Activated CD4-positive, alpha-beta T cell treated with anti-CD3 and anti-CD28 coated beads for 48 hours (primary cell): ENCODE measurements at places on chromosomes 13 and 19.

GRCh38 chr13:80259159-80259558 is 81.8 kb downstream of the SPRY2 start:
- no peak for DNase-seq

DNA sequence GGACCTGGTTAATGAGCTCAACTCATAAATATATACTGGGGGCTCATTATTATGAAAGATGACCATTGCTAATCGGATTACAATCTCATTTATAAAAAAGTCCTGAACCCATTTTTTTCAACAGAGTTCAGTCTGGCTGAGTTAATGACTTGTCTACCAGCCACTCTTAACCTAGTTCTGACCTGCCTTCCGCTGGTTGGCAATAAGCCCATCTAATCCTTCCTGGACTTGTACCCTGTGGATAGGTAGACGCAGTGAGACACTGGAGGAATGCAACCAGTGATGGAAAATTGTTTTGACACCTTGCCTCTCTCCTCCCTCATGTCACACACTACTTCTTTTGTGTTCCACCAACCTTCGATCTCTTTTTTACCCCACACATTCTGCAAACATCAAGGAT is 279.9 kb downstream of the FOXO1 start:
- DNase-seq = no peak

- no peak for DNase-seq
Observed at GRCh38 chr19:13417054-13417453, 89.2 kb downstream of the CACNA1A start.

DNA sequence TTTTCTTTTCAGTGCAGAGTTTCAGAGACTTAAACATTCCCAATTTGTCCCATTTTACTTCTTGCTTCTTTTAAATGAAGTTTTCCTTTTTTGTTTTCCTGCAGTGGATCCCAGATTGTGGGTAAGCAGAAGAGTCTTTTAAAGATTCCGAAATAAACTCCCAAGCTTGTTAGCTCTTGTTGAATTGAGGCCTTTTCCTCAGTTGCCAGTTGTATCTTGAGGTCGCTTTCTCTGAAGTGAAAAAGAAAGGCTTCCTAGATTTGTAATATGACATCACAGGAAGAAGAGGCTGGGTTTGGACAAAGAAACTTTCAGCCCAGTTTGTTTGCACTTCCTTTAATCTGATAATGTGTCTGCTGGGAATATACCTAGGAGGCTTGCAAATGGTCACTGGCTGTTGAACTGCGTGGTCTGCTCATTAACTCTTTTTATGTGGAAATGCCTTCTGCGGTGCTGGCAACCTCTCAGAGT is at the start of gene LPAR6:
LPAR6 (minus strand) TSS at position 233 of the 471 bp plus-strand sequence. CDS start 690 bp downstream, outside the sequence.
- DNase-seq = no peak

- DNase-seq = no peak
Observed at GRCh38 chr19:16435999-16436650, 35.6 kb downstream of the EPS15L1 start.

DNA sequence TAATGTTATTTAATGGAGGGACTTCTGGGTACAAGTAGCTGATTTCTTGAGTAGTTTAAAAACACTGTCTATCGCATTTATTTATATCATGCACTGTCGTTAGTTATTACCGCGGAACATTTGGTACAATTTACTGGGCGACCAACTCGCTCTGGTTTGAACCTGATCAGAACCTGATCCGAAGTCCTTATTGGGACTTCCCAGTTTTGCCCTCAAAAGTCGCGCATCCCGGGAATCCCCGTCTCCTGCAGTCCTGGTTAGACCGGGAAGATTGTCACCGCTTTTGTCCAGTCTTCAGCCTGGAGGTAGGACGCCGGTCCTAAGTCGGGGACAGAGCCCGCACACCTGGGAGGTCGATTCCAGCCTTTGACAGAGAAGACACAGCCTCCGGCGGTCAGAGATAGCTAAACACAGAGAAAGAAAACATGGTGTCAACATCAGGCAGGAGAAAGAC is 694 bp downstream of the CLN5 start:
- peak; percentile 21 for DNase-seq

GRCh38 chr13:60032851-60033250 is 130.9 kb downstream of the DIAPH3 start:
- DNase-seq = no peak

GRCh38 chr13:111629926-111630325 is 309.5 kb downstream of the TEX29 start:
- no peak for DNase-seq

GRCh38 chr19:33437393-33437820 is 63.9 kb downstream of the CEBPG start:
- no peak for DNase-seq

DNA sequence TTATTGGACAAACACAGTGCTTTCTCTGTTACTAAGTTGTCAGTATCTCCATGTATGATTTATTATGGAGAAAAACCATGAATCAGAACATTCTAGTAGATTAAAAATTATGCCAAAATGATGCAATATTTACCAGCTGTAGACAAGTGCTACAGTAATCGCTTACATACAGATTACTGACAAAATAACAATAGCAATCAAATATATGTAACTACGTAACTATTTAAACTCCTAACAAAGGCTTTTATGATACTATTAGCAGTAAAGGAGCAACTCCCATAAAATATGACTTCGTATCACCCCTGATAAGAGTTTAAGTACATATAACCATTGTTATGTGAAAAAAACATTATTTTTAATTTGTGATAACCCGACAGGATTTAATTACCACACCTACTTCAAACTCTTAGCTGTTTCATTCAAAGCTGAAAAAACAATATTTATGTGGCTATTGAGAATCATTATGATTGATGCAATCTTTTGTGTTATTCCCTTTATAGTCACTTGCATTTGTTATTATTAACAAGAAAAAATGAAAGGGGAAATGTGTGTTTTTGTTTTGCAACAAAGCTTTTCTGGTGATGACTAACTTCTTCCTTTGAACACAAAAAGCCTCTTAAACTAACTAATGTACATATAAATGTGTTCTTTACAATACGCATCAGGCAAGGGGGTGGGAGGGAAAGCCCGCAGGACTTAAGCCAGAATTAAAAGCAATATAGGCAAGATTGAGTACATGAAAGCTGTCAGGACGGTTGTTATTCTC is 147.4 kb downstream of the ABCC4 start:
- no peak for DNase-seq

DNA sequence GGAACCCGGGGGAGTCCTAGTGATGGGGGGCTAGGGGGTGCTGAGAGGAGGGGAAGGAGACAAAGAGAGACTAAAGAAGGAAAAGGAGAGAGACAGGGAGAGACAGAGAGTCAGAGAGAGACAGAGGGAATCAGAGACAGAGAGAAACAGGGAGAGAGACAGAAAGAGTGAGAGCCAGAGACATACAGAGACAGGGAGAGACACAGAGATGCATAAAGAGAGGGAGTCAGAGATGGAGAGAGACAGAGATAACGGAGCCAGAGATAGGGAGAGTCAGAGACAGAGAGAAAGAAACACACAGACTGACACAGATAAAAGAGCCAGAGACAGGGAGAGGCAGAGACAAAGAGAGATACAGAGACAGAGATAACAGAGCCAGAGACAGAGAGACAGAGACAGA is 1.5 kb upstream of the TNFSF9 start:
- DNase-seq = no peak

DNA sequence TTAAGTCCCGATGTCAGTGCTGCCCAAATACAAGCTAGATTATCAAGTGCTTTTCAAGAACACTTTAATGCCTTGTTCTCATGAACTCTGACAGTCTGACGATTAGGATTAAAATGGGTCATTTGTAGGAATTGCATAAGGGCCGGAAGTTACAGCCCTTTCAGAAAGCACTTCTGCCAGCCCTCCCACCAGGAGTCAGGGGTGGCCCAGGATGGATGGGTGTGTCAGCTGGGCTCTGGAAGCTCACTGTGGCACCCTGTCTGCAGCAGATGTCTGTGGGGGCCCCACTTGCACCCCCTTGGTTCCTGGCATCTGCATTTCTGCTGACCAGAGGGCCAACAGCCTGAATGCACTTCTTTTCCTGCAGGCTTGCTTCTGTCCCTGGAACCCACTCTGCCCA is 712.7 kb downstream of the UQCRFS1 start:
- DNase-seq = no peak

GRCh38 chr19:31555634-31556215 is 206.5 kb upstream of the TSHZ3 start:
- DNase-seq = no peak

GRCh38 chr19:49923055-49924003 is 5.7 kb upstream of the ATF5 start:
- no peak for DNase-seq

DNA sequence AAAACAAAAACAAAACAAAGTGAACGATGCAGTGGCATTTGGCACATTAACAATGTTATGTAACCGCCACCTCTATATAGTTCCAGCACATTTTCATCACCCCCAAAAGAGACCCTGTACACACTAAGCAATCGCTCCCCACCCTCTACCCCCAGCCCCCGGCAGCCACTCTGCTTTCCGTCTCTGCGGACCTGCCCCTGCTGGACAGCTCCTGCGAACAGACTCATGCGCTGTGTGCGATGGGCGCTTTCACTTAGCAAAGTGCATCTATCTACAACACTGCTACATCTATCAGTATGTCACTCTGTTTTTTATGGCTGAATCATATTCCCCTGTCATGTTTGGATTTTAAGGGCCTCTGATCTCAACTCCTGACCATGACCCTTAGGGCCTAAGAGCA is 25.1 kb upstream of the TMEM160 start:
- no peak for DNase-seq

DNA sequence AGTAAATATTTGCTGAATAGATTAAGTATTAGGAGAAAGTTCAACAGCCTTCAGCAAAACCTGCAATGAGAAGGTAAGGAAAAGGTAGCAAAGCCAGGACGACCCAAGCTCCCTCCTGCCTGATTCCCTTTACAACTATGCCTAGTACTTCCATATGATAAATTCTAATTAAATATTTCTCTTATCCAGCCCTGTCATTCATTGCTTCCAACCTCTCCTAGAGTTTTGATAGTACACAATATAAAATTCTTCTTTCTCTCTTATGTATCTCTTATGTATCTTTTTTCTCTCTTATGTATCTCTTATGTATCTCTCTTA is 187.2 kb downstream of the DCT start:
- DNase-seq = no peak

GRCh38 chr13:98171900-98172589 is 5.0 kb downstream of the RNF113B start:
- DNase-seq = no peak

DNA sequence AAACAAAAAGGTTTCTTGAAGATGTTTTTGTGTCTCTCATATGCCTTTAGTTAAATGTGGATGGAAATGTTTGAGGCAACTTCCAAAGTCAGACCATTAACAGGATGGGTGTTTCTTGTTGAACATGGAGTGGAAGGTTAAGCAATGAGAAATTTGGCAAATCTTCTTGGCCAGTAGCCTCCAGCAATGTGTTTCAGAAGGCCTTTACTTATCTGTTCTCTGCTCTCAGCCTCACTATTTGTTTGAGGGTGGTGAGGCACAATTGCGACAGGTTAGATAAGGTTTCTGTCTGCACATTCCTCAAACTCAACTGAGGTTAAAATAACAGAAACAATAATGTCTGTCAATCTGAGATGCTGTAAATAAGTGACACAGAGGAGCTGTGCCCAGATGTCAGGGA is 1019.0 kb downstream of the DIAPH3 start:
- no peak for DNase-seq

GRCh38 chr13:110018009-110018408 is 231.6 kb upstream of the IRS2 start:
- no peak for DNase-seq

DNA sequence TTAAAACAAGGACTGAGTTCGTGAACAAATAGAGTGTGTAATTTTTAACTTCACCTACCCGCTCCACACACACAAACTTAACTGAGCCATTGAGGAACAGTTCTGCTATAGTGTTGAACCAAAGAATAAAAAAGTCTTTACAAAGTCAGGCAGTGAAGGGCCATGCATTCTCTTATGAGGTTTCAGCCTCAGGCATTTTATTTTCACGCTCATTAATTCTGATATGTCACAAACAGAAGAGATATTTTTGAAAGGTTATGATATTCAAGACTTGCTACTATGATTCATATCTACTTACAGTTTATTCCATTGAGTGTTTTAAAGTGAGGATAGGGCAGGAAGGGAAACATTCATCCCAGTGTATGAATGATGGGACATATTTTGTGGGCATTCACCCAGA is 282.2 kb downstream of the SLITRK5 start:
- DNase-seq = no peak

GRCh38 chr13:41756198-41756880 is 204.6 kb downstream of the VWA8 start:
- DNase-seq = no peak

DNA sequence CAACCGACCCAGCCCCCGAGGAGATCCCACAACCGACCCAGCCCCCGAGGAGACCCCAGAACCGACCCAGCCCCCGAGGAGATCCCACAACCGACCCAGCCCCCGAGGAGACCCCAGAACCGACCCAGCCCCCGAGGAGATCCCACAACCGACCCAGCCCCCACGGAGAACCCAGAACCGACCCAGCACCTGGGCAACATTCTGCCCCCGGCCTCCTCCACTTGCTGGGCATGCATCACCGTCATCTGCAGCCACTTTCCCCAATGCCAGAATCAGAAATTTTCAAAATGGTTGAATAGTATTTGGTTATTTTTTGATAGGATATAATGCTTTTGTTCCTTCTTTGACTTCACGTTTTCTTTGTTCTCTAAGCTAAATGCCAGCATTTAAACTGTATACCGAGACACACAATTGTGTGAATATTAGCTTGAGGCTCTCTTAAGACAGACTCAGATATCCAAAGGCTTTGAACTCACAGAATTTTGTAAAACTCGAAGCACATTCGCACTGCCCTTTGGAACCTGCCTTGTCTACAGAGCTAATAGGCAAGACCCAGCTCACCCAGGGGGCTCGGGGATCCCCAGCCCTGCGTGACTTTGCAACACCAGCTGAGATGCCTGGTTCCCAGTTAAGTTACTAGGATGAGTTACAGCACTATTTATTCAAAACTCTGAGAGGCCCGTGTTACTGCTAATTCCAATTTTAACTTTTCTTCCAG is 15.5 kb upstream of the RASA3 start:
- DNase-seq = no peak

- DNase-seq = no peak
Observed at GRCh38 chr19:3225677-3226093, 1.2 kb downstream of the CELF5 start.

DNA sequence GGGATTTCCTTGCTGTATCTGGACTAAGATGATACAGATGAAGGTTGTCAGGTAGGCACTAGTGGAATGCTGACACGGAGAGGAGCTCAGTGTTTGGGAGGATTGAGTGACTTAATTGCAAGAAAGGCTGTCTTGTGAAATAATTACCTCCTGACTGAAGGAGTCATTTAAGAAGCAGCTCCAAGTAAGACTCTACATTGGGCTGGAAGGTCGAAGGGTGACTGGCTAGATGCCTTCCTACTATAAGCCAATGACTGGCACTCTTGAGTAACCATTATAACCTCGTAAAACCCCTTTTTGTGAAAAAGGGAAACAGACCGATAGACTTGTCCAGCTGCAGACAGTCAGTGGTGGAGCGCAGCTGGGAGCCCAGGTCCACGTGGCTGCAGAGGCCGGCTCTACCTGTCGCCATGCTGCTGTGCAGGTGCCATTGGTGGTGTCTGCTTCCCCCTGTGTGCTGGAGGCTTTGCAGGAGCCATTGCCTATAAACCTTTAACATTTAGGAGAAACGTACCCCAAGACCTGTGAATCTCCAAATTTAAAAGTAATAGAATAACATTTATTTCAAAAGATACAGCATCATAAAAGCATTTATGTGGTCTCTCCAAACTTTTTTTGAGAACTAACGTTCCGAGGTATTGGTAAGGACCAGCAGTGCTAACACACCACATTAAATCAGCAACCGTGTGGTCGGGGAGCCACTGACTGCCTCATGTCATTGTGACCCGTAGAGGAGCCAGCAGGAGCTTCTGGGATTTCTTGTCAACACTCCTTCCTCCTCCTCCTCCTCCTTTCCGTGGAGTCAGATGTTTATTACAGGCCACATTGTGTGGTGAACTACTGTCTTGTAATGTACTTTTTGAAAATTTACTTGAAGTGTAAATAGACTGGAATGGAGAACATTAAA is 80.4 kb upstream of the TEX29 start:
- no peak for DNase-seq
